ENCODE measurements at places on chromosomes 2 and 18.

GRCh38 chr2:209763106-209763505, 8.5 kb upstream of the UNC80 start:
- no peak for DNase-seq

- DNase-seq = no peak
Measured at GRCh38 chr2:175318542-175318941, 137.0 kb upstream of the ATP5MC3 start.

- DNase-seq = no peak
Measured at GRCh38 chr2:72789241-72789640, 36.6 kb downstream of the EXOC6B start.

- no peak for DNase-seq
Measured at GRCh38 chr2:153641046-153641445, 162.5 kb upstream of the RPRM start.

DNA sequence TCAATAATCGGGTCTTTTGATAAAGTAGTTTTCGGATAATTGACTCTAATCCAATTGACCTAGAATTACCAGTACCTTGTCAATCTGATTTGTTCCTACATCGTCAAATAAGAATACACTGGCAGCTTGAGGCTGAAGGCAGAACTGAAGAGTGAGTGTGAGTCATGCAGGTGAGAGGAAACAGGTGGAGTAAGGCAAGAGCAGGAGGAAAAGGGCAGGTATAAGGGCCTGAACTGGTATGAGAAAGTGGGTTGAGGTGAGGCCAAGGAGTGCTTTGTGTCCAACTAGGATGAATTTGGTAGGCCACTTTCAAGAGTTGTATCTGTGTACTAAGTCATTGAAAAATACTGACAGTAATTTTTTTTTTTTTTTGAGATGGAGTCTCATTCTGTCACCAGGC, 186.0 kb downstream of the ZNF385B start:
- DNase-seq = no peak

DNA sequence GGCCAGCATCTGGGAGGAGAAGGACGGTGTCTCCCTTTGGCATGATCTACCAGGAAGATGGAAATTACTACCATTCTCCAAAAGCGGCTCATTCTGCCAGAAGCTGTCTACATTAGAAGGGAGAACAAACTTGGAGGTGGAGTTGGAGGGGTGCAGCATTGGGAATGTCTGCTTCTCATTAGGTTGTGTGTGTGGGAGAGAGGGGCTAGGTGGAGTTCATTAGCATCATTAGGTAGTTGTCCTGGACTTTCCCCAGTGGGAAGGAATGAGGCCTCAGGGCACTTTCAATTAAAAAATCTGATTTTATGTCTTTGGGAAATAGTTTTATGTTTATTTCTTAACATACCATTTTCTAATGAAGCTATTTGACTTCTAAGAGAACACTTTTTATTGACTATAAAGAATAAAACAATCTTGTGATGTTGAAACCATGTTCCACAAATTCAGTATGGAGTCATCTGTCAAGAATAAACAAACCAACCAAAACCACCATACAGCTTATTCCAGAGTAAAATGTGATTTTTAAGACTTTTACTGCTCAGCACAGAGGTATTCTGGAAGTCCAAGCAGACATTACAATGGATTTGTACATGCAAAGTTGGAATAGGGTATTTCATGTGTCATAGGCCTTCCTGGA, 60.6 kb downstream of the VAPA start:
- DNase-seq = no peak
